ENCODE measurements at places on chromosomes 7 and 10.

GRCh38 chr7:134605978-134606923 is 40.4 kb upstream of the BPGM start:
- peak; percentile 75 for DNase-seq

GRCh38 chr10:132650611-132651250 is 113.1 kb downstream of the INPP5A start:
- DNase-seq = no peak

GRCh38 chr7:2646680-2647571 is 15.1 kb downstream of the TTYH3 start:
- DNase-seq = no peak

GRCh38 chr7:2060701-2061100 is 172.0 kb downstream of the MAD1L1 start:
- no peak for DNase-seq

DNA sequence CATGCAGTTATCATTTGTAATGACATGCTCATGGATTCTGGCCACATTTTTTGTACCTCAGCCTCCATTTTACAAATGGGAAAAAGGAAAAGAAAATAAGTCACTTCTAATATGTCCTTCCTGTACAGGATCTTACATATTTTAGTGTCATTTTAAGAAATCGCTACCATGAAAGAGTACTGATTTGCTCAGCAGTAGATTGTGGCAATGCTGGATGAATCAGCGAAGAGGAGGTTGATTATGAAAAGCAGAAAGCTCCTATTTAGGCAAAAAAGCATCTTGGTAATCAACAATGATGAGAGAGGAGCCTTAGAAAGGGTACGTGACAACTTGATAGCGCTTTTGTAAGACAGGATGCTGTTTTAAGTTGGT is 522.9 kb downstream of the PARD3 start:
- DNase-seq = no peak

GRCh38 chr7:121500360-121501058 is 104.4 kb upstream of the FAM3C start:
- DNase-seq = no peak

DNA sequence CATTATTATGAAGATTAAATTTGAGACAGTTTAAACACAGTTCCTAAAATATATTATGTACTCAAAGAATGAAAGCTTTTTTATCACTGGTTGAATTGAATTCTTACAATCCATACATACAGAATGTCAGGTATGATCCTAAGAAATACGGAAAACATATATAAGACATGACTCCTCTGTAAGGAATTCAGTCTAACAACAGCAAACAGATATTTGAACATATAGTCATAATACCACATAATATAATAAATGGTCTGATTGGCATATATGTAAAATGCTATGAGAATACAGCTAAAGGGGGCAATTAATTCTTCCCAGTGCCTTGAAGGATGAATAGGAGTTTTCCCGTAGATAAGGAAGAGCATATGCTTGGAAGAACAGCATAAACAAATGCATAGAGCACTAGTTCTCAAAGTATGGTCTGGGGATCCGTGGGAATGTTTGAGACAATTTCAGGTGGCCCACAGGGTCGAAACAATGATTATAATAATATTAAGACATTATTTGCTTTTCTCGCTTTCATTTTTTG is 10.6 kb upstream of the ARID5B start:
- no peak for DNase-seq

DNA sequence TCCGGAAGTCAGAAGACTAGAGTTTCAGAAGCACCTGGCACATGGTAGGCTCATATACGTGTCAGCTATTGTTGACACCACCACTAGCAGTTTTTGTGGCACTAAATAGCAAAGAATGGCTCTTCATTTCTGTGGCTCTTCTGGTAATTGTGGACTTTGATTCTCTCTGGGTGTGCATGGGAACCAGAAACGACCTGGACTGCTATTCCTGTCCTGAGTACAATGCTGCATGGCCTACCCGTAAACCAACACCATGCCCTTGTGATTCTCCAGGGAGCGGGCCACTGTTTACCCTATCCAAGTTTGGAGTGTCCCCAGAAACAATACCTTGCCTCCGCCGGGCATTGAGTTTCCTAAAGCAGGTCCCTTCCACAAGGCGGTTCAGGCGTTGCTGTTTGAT is 162.9 kb upstream of the AOAH start:
- no peak for DNase-seq

GRCh38 chr7:141074162-141074991 is 513 bp downstream of the TMEM178B start:
- peak; percentile 68 for DNase-seq

DNA sequence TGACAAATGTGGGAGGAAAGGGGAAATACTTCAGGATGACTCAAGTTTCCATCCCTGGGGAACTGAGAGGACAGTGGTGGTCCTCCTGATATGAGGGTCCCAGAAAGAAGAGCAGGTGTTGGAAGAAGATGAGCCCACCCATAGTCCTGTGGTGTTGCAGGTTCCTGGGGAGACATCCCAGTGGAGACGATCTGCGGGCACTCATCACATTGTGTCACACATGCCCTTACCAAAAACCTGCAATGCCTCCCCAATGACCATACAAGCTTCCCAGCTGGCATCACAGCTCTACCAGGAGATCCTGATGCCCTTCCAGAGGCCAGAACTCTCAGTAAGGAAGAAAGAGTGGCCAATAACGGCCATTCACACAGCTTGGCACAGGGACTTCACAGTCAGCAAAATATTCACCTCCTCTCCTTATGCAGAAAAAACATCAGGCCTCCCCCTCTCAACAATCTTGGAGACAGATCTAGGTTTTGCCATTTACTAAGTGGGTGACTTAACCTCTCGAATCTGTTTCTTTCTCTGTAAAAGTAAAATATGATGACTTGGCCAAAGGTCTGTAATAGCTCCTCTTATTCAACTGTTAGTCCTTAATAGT is 9.0 kb downstream of the PUS7 start:
- peak; percentile 30 for DNase-seq

- DNase-seq = no peak
Observed at GRCh38 chr10:10010397-10010796, 1007.3 kb upstream of the CELF2 start.

DNA sequence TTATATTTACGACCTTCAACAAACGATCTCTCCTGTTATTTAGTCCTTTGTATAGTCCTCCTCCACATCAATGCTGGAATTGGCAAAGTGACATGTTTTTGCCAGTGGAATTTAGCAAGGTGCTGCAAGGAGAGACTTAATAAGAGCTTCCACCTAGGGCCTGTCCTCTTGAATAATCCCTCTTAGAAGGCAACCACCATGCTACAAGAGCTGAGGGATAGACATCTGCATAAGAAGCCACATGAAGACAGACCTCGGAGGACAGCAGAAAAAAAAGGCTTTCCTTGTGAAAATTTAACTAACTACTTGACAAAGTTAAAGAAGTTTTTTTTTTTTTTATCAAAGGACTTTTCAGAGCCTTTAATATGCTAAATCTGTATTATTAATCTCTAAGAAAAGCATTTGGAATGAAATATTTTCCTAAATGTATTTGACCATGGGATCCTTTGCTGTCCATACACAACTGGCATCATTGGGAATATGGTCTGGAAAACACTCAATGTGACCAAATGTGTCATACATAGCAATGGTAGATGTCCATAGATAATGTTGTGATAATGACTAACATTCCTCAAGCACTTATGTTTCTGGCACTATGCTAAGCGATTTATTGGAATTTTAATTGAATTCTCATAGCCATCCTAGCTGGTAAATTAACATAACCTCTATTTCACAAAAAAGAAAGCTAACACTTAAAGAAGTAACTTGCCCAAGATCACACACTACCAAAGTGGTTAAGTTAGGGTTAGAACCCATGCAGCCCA is 13.2 kb downstream of the HYCC1 start:
- no peak for DNase-seq

DNA sequence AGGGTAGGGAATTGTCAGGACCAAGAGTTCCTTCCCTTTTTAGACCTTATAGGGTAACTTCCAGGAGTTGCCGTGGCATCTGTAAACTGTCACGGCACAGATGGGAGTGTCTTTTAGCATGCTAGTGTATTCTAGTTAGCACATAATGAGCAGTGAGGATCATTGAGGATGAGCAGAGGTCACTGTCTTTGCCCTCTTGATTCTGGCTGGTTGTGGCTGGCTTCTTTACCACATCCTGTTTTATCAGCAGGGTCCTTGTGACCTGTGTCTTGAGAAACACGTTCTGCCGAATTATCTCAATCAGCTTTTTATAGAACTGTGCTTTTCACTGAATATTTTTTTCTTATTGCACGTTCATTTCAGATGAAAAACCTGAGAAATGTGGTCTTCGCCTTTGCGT is 41.5 kb downstream of the MINPP1 start:
- no peak for DNase-seq

GRCh38 chr7:7416031-7416858 is 119.4 kb downstream of the COL28A1 start:
- no peak for DNase-seq

DNA sequence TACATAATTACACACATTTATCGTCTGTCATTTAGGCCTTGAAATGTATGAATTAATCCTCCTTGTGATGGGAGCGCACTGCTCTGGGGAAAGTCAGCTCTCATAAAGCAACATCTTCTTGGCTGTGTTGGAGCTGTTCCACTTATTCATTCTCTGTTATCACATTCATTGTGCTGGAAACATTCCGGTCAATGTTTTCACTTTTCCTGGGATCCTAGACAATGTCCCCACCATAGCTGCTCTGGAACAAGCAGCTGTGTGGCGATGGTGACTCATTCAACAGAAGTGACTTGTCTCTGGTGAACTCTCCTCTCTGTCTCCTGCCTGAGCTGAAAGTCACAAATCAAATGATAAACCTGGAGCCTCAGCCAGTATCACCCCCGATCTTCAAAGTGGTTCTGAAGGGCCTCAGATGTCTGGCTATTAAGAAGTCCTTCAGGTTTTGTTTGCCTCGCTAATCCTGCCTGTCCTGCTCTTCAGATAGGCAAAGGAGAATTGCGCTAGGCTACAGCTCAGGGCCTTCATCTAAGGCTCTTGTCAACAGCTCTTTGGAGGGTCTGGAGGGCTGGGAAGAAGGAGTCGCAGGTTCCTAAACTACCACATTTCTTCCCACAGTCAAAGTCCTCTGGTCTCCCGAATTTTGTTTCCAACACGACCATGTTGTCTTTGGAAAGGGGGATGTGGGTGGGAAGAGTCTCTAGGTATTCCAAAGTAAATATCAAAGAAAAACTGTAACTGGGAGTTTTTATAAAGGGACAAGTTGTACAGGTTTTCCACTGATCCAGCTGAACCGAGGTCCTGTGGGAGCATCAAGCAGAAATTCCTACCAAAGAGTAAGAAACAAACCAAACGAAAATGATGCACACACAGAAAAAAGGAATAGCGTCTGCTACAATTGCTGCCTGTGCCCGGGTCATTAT is 29.3 kb downstream of the KLF6 start:
- peak; percentile 57 for DNase-seq

DNA sequence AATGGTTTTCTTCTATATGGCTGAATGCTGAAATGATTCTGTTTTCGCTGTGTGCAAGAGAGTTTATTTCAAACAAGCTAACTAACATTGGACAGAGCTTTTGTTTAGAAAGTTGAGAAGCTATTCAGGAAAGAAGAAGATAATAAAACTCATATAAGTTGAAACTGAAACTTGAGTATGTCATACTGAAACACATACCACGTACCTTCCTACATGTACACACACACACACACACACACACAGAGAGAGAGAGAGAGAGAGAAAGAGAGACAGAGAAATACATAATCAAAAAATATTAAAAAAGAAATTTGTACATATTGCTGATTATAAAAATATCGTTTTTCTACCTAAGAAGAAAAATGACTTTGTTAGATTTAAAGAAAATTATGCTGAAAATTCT is 561.9 kb upstream of the KCND2 start:
- no peak for DNase-seq

DNA sequence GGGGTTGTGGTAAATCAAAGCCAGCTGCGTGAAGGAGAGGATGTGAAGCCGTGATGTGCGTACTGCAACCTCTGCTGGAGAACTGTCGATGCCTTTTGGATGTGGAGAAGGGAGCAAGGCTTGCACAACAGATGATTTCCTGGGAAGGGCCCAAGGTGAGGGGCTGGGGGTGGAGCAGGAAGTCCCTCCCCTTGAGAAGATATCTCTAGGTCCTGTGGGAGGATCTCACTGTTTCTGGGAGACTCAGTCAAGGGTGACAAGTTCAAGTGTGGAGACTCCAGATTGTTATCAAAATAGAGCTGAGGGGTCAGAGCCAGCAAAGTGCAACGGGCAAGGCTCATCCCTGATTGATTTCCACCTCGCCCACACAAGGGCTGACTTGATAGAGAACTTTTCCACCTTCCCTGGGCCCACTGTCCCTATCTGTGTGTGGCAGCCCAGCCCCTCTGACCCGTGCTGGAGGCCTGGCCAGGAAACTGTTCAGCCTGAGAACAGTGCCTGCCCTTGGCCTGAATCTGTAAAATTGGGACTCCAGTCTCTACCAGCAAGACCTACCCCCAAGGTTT is 55.0 kb downstream of the COL13A1 start:
- DNase-seq = no peak

- DNase-seq = no peak
Observed at GRCh38 chr10:23994459-23995046, 214.4 kb upstream of the KIAA1217 start.

DNA sequence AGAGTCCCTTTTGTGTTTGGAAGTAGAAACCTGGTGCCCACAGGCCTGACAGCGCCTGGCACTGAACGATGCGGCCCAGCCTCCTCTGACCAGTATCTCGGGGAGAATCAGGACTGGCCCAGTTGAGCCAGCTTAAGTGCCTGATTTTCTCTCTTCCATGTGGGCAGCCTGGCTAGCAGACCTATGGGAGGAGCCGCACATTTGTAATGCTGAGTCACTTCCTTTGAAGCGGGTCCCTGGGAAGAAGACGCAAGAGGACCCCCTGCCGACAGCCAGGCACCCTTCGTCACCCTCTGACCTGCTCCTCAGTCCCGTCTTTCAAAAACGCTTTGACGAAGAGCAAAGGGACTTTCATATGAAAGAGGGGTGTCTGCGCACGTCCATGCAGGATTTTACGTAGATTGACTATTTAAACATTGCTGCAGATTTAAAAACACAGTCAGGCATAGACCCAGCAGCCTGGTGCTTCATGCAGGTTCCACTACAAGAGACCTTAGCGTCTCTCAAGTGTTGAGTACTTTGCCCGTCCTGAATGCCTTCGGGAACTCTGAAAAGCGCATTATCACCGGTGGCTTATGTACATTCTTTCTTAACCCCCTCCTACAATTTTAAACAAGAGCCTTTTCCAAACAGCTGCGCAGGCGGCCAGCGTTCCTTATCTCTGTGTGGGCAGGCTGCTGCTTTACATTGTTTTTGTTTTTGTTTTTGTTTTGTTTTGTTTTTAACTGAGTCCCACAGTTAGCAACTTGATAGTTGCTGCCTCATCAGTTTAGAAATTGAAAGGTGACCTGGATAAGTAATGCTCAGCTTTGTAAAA is 36.5 kb upstream of the AP5Z1 start:
- DNase-seq = peak; percentile 71

- no peak for DNase-seq
Observed at GRCh38 chr7:11474902-11475585, 357.0 kb downstream of the THSD7A start.

DNA sequence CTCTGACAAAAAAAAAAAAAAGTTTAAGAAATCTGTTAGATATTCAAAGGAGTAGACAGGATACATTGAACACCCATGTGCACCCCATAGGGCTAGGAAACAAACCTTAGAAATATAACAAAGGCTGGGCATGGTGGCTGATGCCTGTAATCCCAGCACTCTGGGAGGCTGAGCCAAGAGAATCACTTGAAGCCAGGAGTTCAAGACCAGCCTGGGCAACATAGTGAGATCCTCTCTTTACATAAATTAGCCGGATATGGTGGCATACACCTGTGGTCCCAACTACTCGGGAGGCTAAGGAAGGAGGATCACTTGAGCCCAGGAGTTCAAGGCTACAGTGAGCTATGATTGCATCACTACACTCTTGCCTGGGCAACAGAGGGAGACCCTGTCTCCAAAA is 15.3 kb downstream of the CLIP2 start:
- no peak for DNase-seq
